ENCODE measurements at places on chromosomes 2 and 18.

- DNase-seq = no peak
Measured at GRCh38 chr18:7896161-7896560, 329.0 kb downstream of the PTPRM start.

GRCh38 chr2:127324635-127325034, 30.7 kb upstream of the ERCC3 start:
- no peak for DNase-seq

DNA sequence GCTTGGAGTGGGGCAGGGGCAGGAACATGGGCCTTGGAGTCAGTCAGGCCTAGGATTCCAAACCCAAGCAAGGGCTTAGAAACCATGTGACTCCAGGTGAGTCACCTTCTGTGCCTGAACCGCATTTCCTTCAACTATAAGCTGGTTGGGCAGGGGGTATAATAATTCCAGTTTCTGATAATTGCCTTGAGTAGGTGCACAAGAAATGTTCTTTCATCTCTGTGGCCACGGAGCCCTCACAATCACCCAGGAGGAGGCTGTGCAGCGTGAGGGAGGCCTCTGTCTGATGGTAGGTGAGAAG, 112.1 kb upstream of the HAAO start:
- DNase-seq = no peak

DNA sequence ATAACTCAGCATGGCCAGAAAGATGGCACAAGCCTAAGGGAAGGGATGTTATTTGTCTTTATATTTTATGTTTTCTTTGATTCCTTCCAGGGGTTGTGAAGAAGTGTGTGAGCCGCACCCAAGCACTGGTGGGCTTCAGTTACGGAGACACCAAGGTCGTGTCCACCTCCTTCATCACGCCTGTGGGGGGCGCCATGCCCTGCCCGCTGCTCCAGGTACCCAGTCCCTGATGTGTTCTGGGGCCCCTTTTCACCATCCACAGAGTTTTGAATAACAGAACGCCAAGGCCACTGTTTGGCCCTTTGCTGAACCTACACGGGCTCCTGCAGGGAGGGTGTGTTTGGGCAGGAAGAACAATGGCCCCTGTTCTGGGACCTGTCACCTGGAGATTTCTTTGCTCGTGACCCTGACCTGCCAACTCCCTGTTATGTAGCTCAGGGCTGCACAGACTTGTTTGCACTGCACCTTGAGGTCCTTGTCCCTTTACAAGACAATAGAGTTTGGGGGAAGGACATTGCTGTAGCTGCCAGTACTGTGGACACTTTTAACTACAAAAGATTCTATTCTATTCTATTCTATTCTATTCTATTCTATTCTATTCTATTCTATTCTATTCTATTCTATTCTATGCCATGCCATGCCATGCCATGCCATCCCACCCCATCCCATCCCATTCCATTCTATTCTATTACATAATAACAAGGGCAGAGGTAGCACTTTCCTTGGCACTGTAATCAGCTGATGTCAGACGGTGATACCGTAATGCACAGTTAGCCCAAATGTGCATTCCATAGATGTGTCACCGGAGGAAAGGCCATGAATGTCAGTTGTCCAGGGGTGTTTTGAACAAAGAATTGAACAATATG, 48.2 kb upstream of the CNGA3 start:
- no peak for DNase-seq

GRCh38 chr2:235779444-235779896, 285.6 kb downstream of the AGAP1 start:
- DNase-seq = peak; percentile 83

- DNase-seq = no peak
Measured at GRCh38 chr2:11901351-11902069, 155.1 kb downstream of the LPIN1 start.

DNA sequence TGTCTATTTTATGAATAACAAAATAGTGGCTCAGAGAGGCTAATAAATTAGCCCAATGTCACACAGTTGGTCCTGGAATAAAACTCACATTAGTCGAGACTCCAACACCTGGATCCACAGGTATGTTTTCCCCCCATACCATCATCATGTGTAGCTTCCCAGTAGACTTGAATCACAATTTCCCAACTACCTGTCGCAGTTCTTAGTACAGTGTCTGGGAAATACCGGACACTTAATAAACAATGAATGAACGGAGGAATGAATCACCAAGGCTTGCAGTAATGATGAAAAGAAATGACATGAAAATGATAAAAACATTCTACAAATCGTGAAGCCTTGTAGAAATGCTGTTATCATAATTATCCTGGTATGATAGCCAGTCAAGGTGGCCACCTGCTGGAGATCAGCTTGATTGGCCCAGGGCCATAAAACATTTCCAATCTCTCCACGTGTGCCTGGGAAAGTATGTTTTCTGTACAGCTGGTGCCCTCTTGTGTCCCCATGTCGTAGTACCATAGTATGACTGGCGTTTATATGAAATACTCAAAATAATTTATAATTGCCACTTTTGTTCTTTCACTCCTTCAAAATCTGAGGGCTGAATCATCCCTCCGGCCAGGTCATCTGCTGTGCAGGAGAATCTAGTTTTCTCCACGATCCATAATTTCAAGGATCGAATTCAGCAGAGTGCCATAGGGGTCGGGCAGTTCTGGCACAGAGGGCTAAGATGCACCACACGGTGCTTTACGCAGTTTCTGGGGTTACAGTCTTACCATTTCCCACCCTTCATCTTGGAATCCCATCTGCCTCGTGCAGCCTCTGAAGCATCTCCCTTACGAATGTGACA, 95.4 kb downstream of the LAMA1 start:
- DNase-seq = no peak
